ENCODE measurements at places on chromosomes 2 and 18. TPM values are rescaled to one million over a fixed set of nuclear protein-coding genes. Genes with fewer than 3 reads are reported as not detected.

ACMSD gene
- 0.44 TPM for total RNA-seq

GRCh38 chr18:47531717-47532116, 280.3 kb upstream of the SKOR2 start:
- no peak for ATAC-seq

C1QL2 gene
- total RNA-seq, result not detected

GRCh38 chr2:136057023-136057801, 60.7 kb downstream of the CXCR4 start:
- no peak for ATAC-seq

MARCHF4 gene
- total RNA-seq, result 0.13 TPM

KCNE4 gene
- total RNA-seq, result 1.3 TPM

DNA sequence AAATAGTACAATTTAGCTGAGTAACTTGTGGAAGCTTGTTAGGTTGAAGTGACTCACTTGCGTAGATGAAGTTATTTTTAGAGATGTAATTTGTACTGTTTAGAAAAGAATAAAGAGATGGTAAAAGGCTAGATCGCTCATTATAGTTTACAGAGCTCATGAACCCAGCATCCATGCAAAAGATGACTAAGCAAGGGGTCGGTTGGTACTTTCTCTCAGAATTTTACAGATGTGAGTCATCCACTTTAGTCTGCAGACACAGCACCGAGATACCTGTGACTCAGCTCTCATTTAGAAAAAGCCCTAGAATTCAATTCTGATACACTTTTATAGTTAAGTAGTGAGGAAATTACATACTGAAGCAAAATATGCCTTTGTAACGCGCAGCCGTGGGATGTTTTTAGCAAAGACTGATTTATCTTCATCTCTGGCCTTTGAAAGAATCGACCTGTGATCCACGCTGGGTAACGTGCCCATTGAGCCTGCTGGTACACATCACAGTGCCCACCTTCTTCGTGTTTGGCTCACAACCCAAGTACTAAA, 116.5 kb upstream of the FOSL2 start:
- peak; percentile 95 for ATAC-seq

- ATAC-seq, result no peak
These were observed 23.3 kb downstream of the SPTBN1 start for GRCh38 chr2:54479424-54479823.

- ATAC-seq, result no peak
These were observed 1310.8 kb upstream of the CHAC2 start for GRCh38 chr2:52456561-52457377.

DNA sequence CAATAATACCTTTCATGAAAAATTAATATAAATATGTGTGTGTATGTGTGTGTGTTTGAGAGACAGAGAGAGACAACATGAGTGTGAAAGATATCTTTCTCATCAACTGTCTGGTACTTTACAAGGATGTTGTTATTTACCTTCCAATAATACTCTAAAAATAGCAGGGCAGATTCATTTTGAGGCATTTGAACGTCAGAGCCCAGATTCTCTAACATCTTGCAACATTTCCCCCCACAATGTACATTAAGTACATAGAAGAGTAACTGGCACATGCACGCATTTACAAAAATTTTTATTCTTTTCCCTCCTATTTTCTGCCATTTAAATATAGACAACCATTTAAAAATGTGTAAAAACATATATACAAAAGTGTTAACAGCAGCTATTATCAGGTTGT, 100.9 kb downstream of the PID1 start:
- ATAC-seq, result no peak

SP140 gene
- 0.79 TPM for total RNA-seq

MARCO gene
- total RNA-seq, result not detected

DNA sequence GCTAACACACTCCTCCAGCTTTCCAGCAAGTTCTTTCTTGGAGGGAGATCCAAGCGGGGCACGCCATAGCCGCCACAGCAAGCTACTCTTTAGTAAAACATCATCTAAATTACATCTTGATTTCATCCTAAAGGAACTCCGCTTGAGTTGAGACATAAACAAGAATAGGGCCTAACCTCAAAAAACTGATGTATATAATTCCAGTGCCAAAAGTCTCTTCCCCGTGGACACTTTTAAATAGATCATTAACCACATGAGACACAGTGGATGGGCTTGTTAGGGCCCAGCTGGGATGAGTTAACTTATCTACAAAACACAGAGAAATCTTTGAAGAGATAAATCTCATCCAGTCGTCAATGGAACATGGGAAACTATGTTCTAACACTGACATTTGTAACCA, 20.8 kb upstream of the MLPH start:
- no peak for ATAC-seq

DNA sequence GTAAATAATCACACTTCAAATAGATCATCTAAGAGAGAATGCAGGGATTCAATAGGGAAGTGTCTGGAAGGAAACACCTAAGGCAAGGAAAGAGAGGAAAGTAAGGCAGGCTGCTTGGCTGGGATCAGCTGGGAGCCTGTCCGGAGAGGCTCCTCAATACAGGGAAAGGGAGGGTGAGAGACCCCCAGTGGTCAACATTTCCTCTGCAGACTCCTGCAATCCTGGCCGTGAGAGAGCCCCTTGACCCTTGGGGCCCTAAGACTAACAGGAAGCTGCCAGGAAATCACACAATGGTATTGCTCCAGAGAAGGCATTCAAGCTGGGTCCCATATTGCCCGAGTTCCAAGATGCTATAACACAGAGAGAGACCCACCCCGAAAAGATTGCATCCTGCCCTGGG, 549.4 kb downstream of the NYAP2 start:
- no peak for ATAC-seq

DNA sequence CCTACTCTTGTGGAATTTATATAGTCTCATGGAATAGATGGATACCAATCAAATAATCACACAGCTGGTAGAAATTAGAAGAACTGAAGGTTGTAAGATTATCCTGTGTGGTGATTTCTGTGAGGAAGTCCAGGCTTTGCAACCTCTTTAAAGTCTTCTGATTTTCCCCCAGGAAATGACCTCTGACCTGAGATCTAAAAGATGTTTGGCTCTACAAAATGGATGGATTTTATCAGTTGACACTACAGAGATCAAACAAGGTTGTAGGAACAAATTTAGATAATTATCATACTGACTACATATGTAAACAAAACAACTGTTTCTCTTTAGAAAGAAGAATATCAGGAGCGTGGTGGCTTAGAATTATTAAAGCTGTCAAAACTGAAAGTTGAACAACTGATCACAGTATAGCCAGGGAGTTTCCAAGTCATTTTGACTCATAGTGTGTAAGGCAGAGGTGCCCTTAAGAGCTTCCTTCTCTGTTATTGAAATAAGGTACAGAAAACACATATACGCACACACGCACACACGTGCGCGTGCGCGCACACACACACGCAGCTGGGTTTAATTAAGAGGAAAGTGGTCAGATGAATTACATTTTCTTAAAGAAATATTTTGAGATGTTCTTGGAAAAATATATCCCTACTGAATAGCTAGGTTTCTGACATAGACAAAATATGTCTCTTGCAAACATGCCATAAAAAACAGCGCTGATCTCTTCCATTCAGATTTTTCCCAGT, 35.5 kb upstream of the PELI1 start:
- ATAC-seq, result no peak

COL4A4 gene
- 1.5 TPM for total RNA-seq

GRCh38 chr2:71995067-71995665, 152.5 kb downstream of the CYP26B1 start:
- no peak for ATAC-seq

- ATAC-seq, result peak; percentile 95
These were observed 3.9 kb downstream of the NEB start for GRCh38 chr2:151730262-151730975.

DNA sequence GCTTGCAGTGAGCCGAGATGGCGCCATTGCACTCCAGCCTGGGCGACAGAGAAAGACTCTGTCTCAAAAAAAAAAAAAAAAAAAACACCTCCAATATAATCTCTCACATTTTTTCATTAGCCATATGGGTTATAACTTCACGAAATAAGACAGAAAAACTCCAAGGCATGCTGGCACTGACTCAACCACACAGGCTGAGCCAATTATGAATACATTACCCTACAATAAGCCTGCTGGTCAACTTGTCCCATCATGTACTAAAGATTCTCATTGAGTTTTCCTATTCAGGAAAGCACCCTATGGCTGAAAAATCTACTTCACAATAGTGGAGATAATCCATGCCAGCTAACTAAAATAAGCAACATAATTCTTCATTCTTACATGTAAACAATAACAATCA, 12.8 kb upstream of the MAP3K20 start:
- no peak for ATAC-seq

- ATAC-seq, result no peak
These were observed 101.6 kb downstream of the AP1S3 start for GRCh38 chr2:223735659-223736244.

DNA sequence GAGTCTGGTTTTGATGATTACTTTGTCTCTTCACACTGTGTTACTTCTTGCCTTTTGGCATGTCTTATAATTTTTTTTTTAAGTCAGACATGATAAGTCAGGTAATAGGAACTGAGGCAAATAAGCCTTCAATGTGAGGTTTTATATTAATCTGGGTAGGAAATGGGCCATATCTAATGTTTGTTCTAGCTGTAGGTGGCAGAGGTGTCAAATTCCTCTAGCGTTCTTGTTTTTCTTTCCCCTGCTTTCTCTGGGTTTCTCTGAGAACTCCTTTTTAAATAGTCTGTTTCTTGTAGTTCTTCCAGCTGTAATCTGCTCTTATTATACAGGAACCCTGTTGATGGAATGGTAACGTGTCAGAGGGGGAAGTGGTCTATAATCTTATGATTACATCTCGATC, 5.7 kb downstream of the SP140 start:
- no peak for ATAC-seq

- no peak for ATAC-seq
These were observed 15.9 kb upstream of the GREB1 start for GRCh38 chr2:11517906-11518305.

- ATAC-seq, result no peak
These were observed 36.5 kb downstream of the MC2R start for GRCh38 chr18:13878857-13879256.

DNA sequence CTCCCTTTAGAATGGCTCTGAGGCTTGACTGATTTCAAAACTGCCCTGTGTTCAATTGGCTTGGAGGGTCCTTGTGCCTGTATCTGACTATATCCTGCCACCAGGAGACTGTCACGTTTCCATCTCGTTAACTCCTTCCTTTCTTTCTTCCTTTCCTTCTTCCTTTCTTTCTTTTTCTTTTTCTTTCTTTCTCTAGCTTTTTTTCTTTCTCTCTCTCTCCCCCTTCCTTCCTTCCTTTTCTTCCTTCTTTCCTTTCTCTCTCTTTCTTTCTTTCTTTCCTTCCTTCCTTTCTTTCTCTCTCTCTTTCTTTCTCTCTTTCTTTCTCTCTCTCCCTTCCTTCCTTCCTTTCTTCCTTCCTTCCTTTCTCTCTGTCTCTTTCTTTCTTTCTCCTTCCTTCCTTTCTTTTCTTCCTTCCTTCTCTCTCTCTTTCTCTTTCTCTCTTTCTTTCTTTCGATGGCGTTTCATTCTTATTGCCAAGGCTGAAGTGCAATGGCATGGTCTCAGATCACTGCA, 38.1 kb upstream of the EML6 start:
- no peak for ATAC-seq

IL36A gene
- not detected for total RNA-seq

- no peak for ATAC-seq
These were observed 232.0 kb downstream of the ANAPC1 start for GRCh38 chr2:111652038-111652437.

- no peak for ATAC-seq
These were observed 21.4 kb downstream of the STK17B start for GRCh38 chr2:196149948-196150347.

DNA sequence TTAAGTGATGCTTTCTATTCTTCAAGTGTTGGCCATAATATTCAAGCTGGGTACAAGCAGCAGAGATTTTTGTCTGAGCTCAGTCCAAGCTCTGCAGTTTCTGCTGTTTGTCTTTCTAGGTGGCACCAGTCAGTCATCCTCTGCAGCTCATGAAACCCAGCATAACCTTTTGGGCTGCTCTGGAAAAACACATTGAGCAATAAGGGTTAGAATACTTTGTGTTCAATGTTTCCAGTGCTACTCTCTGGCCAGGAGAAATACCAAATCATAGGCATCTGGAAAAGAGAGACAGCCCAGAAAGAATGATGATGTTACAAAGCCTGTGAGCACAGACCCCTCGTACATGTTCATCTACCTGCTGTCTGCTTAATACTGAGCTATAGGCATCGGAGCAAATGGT, 19.5 kb upstream of the WIPF1 start:
- no peak for ATAC-seq

ITSN2 gene
- 7.4 TPM for total RNA-seq

- peak; percentile 58 for ATAC-seq
These were observed 1580.0 kb downstream of the LRP1B start for GRCh38 chr2:140550821-140551220.

UNC80 gene
- total RNA-seq, result 14.5 TPM

UBE2E3 gene
- 166 TPM for total RNA-seq

LYPD6B gene
- 0.41 TPM for total RNA-seq

DNA sequence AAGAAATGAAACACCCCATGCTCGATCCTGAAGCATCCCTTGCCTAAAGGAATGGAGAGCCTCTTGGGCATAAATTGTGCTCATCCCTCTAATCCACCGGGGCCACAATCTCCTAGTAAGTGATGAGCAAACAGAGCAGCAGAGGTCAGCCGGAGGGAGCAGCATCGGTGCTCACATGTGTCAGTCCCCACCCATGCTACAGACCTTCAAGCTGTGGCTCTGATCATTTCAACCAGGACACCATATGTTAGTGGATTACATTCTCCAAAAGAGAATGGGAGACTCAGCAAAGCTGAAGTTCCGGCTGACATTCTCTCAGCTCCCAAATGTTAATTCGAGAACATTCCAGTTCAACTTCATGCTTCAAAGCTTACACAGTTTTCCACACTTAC, 75.6 kb downstream of the AAK1 start:
- no peak for ATAC-seq

All from motor neuron (in vitro differentiated cells).